IgD-negative memory B cell (primary cell): ENCODE measurements at places on chromosomes 7 and 10. TPM values are rescaled to one million over a fixed set of nuclear protein-coding genes. Genes with fewer than 3 reads are reported as not detected.

The FOXP2 gene
- polyA plus RNA-seq = not detected

The CTAGE8 gene
- polyA plus RNA-seq = 0.33 TPM

The CPA1 gene
- not detected for polyA plus RNA-seq

The TRIL gene
- polyA plus RNA-seq = not detected

The AMPH gene
- polyA plus RNA-seq = not detected

The CYP26A1 gene
- not detected for polyA plus RNA-seq

The OR2A5 gene
- not detected for polyA plus RNA-seq

The PANK1 gene
- polyA plus RNA-seq = 0.86 TPM

The GRM3 gene
- not detected for polyA plus RNA-seq

The MARVELD1 gene
- 0.40 TPM for polyA plus RNA-seq

The LRRN3 gene
- polyA plus RNA-seq = 2.7 TPM

The TECPR1 gene
- 28.8 TPM for polyA plus RNA-seq

The SLC13A1 gene
- polyA plus RNA-seq = not detected

The LIPM gene
- not detected for polyA plus RNA-seq

The ARMC3 gene
- 0.10 TPM for polyA plus RNA-seq

The NEBL gene
- not detected for polyA plus RNA-seq

The WAPL gene
- polyA plus RNA-seq = 32.8 TPM

The VWA2 gene
- polyA plus RNA-seq = not detected

The CPXM2 gene
- polyA plus RNA-seq = not detected

The DNAJC12 gene
- polyA plus RNA-seq = not detected

The NOM1 gene
- 9.4 TPM for polyA plus RNA-seq

The CUX1 gene
- polyA plus RNA-seq = 22.2 TPM

The ZC3HAV1L gene
- polyA plus RNA-seq = 0.80 TPM

The LLCFC1 gene
- polyA plus RNA-seq = not detected

The RET gene
- 0.05 TPM for polyA plus RNA-seq

The MCM7 gene
- polyA plus RNA-seq = 33.4 TPM

The CLIP2 gene
- 7.1 TPM for polyA plus RNA-seq

The KEL gene
- polyA plus RNA-seq = not detected

The LIPF gene
- polyA plus RNA-seq = not detected

The ASZ1 gene
- not detected for polyA plus RNA-seq

The TAC1 gene
- not detected for polyA plus RNA-seq

The SRRM3 gene
- polyA plus RNA-seq = not detected

The RHOBTB1 gene
- polyA plus RNA-seq = 0.16 TPM

The MYL10 gene
- polyA plus RNA-seq = not detected

The DLX5 gene
- polyA plus RNA-seq = not detected

The RABGEF1 gene
- polyA plus RNA-seq = 26.8 TPM

The GHRHR gene
- not detected for polyA plus RNA-seq

The CREB5 gene
- 1.3 TPM for polyA plus RNA-seq

The ZP3 gene
- 4.1 TPM for polyA plus RNA-seq

The GJD4 gene
- not detected for polyA plus RNA-seq

The CALML5 gene
- not detected for polyA plus RNA-seq

The GATA3 gene
- polyA plus RNA-seq = 2.0 TPM

The TMEM178B gene
- polyA plus RNA-seq = not detected

The FAM25A gene
- not detected for polyA plus RNA-seq

The FKBP6 gene
- polyA plus RNA-seq = not detected

The BEND7 gene
- polyA plus RNA-seq = not detected

The IGFBP1 gene
- polyA plus RNA-seq = not detected

The CALD1 gene
- polyA plus RNA-seq = 0.89 TPM

The INMT gene
- polyA plus RNA-seq = not detected

The CDNF gene
- 1.1 TPM for polyA plus RNA-seq
